ENCODE measurements at places on chromosomes 13 and 19.

DNA sequence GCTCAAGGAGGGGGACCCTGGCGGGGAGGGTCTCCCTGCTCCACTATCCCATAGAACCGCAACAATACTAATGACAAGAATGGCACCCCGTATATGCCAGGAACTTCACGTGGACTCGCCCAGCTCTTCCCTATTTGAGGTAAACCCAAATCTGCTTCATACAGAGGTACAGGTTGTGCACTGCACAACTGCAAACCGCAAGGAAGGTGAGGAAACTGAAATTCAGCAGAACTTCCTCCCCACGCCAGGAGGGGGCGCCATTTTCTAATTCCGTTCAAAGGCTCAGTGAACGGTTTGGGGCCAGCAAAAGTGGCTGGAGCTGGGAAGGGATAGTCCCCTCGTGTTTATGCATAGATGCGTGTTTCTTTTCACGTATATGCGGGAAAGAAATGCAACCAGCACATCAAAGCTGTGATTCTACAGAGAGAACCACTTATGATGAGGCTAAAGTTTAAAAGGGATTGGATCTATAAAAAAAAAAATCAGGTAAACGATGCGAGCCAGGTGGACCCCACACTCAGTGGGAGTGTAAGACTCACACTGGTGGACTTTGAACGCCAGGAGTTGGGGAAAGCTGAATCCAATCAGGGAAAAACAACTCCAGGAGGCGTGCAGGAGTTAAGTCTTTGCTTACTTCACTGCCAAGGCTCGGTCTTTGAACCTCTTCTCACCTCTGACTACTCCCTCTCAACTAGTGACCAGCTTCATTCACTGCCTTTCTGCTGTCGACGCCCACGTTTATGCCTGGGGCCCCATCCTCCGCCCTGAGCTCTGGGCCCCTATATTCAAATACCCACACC, 20.3 kb downstream of the C19orf81 start:
- DNase-seq, result no peak

DNA sequence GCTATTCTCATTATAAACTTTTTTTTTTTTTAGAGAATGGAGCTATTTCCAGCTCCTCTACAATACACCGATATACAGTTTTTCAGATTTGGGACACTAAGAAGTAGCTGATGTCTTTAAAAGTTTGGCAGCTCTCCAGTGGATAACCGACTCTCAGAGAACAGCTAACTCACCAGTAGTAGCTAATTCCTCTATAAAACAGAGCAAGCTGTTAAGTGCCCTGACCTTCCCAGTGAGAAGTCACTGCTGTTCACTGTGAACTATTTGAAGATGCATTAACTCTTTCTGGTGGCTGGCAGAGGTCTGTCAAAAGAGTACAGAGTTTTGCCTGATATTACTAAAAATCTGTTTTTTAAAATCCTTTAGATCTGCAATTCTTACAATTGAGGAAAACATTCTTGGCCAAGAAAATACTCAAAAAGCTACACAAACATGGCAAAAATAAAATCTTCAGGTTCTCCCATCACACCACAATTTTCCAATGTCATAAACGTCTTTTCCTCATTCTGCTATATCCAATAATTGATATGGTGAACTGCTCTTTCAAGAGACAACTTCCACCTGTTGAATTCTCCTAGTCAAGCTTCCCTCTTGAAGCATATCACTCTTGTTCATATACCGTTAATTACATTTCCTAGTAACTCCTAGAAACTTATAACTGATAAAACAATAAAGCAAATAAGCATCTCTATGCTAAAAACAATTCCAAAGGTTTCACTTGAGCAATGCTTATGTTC, 44.2 kb downstream of the TBC1D4 start:
- DNase-seq, result no peak

- no peak for DNase-seq
Observed at GRCh38 chr13:59931621-59932020, 232.1 kb downstream of the DIAPH3 start.

- peak; percentile 37 for DNase-seq
Observed at GRCh38 chr19:15324791-15325519, 7.4 kb downstream of the BRD4 start.

- no peak for DNase-seq
Observed at GRCh38 chr13:44061876-44062275, 182.2 kb downstream of the LACC1 start.

GRCh38 chr13:80340651-80341100, 250 bp downstream of the SPRY2 start:
- DNase-seq, result no peak

GRCh38 chr19:5621945-5622464, 571 bp downstream of the SAFB2 start:
- DNase-seq, result no peak

GRCh38 chr19:15116856-15117255, 9.7 kb downstream of the SYDE1 start:
- no peak for DNase-seq

DNA sequence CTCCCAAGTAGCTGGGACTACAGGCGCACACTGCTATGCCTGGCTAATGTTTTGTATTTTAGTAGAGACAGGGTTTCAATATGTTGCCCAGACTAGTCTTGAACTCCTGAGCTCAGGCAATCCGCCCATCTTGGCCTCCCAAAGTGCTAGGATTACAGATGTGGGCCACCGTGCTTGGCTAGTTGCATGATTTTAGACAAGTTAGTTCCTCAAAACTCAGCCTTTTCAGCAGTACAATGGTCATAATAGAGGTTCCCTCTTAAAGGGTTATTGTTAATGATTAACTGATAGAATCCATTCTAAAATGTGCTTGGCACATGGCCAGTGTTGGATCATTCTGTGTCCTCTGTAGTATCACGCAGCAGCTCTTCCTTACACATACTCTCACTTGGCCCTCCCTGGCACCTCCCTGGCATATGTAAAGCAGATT, 19.5 kb upstream of the IFT88 start:
- DNase-seq, result no peak

DNA sequence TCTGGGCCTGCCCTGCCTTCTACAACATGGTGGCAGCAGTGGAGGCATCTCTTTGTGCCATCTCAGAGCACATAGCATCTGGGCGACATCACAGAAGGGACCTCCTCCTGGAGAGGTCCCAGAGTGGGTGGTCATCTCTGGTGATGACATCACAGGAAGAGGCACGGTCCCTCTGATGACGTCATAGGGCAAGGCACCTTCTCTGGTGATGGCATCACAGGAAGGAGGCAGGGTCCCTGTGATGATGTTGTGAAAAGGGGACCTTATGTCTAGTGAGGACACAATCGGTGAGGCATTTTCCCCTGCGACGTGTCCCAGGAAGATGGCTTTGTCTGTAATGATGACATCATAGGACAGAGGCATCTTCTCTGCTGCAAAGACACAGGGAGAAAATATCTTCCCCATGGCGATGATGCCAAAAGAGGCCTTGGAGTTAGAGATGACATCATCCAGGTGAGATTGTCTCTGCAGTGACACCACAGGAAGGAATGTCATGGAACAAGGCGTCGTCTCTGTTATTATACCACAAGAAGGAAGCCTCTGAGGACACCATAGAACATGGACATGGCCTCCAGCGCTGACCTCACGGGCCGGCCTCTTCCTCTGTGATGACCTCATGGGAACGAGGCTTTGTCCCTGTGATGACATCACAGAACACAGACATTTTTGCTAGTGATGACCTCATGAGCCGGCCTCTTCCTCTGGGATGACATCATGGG, 10.7 kb downstream of the SHISA7 start:
- DNase-seq, result no peak

DNA sequence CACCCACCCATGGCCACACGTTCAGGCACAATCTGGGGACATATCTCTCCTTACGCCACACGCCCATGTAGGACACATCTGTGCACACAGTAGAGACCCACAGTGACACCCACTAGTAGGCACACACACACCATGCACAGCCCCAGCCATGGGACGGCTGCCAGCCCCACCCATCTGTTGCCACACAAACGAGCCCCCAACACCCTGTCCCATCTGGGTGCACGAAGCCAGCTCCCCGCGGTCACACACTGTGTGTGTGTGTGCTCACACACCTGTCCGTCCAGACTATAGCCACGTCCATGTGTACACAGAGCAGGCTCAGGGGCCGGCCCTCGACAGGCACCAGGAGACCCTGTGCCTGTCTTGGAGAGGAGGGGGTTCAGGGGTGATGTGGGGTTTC, 10.6 kb downstream of the ERFL start:
- no peak for DNase-seq

DNA sequence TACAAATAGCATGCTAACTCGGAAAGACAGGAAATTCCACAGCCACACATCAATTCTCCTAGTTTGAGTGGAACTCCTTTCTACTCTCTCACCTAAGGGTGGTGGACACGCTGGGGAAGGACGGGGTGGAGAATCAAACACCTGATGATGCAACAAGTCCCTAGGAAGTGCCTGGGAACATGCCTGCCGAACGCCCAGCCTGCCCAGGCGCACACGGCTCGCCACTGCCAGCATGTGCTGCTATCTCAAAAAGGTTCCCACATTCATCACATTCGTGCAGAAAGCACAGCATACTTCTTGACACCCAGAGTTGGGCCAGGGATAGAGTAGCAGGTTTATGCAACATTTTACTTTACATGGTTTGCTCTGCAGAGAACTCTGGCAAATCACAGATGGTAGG, 164.6 kb downstream of the ABCC4 start:
- DNase-seq, result no peak

- no peak for DNase-seq
Observed at GRCh38 chr13:31201341-31202031, 1.7 kb downstream of the B3GLCT start.

- peak; percentile 66 for DNase-seq
Observed at GRCh38 chr13:110388108-110388943, 81.2 kb downstream of the COL4A2 start.

DNA sequence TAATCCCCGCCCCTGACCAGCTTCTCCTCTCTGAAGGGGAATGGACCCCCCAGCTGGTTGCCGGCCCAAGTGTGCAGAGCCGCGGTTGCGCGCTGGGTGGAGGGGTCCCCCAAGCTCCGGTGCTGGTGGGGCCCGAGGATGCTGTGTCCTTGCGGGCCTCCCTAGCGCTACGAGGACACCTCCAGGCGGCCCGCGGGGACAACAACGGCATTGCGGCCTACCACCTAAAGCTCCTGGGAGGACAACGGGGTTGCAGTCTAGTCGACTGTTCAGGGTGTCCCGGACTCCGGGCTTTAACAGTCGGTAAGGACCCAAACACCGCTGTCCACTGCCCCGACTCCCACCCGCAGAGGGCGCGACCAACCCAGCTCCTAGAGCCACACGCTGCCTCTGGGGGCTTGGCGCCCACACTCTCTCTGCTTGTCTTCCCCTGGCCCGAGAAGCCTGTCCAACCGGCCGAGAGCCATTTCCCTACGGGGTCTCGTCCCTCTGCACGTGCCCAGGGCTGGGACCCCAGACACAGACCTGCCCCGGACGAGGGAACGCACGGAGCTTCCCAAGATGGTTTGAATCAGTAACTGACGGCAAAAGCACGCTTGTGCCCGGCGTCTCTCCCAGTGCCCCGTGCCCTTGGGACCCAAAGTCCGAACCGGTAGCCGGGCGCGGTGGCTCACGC, 927 bp upstream of the SDHAF1 start:
- DNase-seq, result peak; percentile 71

GRCh38 chr13:23321535-23322241, 111.8 kb downstream of the SACS start:
- DNase-seq, result no peak

DNA sequence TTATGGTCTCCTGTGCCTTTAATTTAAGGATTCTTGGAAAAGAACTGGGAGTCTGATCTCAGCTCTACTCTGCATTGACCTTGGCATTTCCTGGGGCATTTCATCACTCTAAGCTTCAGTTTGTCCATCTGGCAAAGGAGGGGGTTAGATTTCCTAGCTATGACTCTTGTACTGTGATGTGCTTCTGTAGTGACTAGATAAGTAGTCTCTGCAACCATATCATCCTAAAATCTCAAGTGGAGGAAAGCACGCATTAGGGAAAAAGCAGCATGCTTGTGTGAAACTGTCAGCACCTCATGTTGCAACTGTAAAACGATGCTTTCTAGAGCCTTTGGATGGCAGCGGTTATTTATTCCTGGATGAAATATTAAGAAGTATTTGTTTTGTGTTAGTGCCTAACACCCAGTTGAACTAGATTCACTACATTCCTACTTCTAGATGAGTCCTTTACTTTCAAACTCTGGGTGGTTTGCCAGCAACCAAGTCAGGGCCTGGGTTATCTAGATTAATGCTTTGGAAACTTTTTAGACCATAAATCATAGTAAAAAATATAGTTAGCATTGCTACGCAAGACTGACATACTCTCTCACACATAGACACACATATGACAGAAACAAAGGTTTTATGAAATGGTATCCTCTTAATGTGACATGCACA, 6.8 kb downstream of the WDFY2 start:
- DNase-seq, result no peak

- no peak for DNase-seq
Observed at GRCh38 chr19:32294871-32295438, 50.5 kb upstream of the ZNF507 start.

- no peak for DNase-seq
Observed at GRCh38 chr13:99265821-99266426, 7.7 kb upstream of the GPR18 start.

GRCh38 chr13:30805132-30805537, 69.8 kb downstream of the ALOX5AP start:
- no peak for DNase-seq

- DNase-seq, result no peak
Observed at GRCh38 chr13:41596190-41596589, 138.8 kb downstream of the RGCC start.

GRCh38 chr19:48489608-48490216, 20.5 kb downstream of the CYTH2 start:
- DNase-seq, result peak; percentile 92

GRCh38 chr13:113091211-113091771, 14.3 kb upstream of the F7 start:
- no peak for DNase-seq

DNA sequence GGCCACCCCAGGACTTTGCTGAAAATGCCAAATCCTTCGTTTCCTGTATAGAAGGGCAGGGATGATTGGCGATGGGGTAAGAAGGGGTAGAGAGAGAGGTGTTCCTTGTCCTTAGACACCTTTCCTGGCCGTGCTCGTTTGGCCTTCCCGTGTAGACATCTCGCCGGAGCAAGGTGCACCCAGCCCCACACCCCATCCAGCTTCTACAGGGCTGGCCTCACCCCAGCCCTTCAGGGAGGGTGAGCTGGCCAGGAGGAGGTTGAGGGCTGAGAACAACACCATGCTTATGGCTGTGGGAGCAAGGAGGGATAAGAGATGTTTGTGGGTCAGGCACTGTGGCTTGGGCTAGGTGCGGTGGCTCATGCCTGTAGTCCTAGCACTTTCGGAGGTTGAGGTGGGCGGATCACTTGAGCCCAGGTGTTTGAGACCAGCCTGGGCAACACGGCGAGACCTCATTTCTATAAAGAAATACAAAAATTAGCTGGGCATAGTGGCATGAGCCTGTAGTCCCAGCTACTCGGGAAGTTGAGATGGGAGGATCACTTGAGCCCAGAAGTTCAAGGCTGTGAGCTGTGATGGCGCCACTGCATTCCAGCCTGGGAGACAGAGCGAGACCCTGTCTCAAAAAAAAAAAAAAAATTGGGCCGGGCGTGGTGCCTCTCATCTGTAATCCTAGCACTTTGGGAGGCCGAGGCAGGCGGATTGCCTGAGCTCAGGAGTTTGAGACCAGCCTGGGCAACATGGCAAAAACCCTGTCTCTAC, 15.5 kb downstream of the SMARCA4 start:
- DNase-seq, result no peak

All from H9 (cell line).